Activated B cell treated with CpG ODN at 0.5 μM for 24 hours (primary cell): ENCODE measurements at places on chromosomes 3 and 15. TPM values are rescaled to one million over a fixed set of nuclear protein-coding genes. Genes with fewer than 3 reads are reported as not detected.

- DNase-seq = no peak
Observed at GRCh38 chr3:132622761-132623160, 25.7 kb downstream of the ACKR4 start.

Gene CD200
- 19.0 and 19.4 TPM in 2 replicates for total RNA-seq

Gene HEG1
- total RNA-seq = 6.1 and 7.2 TPM in 2 replicates

Gene SHF
- total RNA-seq = 5.8 and 8.5 TPM in 2 replicates

GRCh38 chr3:170572665-170573253, 13.1 kb downstream of the SLC7A14 start:
- no peak for DNase-seq

- no peak for DNase-seq
Observed at GRCh38 chr3:140375002-140375401, 302.9 kb upstream of the TRIM42 start.

- DNase-seq = no peak
Observed at GRCh38 chr15:88031461-88031860, 225.1 kb downstream of the NTRK3 start.
